ENCODE measurements at places on chromosomes 6 and 20.
A peak's percentile ranks its signal among the peaks of the same experiment; 100 is the strongest.

- DNase-seq: no peak
These were observed 3.7 kb downstream of the AK9 start for GRCh38 chr6:109687271-109687761.

- DNase-seq: no peak
These were observed 34.3 kb upstream of the RNF144B start for GRCh38 chr6:18352842-18353241.

DNA sequence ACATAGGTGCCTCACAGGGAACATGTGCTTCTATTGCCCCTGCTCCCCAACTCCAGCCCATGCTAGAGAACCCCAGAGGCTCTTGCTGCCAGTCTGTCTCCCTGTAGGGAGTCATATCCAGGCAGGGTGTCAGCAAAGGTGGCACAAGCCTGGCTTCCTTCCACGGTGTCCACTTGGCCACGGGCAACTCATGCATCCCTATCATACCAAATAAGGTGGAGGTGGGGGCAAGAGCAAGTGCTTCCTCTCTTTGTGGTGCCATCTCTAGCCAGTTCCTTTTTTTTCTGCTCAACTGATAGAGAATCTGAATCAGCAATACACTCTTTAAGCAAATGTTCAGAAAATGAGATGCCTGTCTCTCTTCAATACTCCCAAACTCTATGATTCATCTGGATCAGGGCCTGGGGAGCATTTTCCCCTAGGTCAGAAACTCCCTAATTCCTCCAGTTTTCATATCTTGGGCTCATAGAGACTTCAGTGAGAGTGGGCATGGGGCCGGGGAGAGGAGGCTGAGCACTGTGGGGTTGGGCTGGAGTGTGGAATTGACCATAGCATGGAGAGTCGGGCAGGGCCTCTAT, 105.1 kb upstream of the GPR6 start:
- DNase-seq: no peak

DNA sequence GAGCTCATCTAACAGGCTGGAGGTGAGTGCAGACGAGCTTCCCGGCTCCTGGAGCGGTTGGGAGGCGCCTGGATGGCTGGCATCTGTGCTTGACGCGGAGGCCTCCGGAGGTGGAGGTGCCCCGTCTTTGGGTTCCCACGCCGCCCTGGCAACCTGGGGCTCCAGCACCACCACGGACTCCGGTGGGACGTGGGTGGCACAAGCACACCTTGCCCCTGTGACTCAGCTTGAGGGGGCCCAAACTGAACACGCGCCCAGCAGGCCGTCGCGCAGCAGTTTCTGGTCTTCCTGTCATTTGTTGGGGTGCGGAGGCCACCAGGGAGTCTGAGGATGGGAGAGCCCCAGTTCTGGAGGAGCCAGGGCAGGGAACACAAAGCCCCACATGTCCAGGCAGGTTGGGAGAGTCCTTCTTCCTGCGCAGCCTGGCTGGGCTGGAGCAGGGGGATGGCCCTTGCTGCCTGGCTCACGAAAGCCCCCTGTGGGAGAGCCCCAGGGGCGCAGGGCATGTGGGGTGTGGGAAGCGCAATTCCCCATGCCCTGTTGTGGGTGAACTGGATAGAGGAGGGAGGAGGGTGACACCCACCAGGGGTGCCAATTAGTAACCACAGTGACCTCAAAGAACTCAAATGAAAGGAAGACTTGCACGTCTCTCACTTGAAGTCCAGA, 1378.6 kb upstream of the DEFB115 start:
- no peak for DNase-seq

DNA sequence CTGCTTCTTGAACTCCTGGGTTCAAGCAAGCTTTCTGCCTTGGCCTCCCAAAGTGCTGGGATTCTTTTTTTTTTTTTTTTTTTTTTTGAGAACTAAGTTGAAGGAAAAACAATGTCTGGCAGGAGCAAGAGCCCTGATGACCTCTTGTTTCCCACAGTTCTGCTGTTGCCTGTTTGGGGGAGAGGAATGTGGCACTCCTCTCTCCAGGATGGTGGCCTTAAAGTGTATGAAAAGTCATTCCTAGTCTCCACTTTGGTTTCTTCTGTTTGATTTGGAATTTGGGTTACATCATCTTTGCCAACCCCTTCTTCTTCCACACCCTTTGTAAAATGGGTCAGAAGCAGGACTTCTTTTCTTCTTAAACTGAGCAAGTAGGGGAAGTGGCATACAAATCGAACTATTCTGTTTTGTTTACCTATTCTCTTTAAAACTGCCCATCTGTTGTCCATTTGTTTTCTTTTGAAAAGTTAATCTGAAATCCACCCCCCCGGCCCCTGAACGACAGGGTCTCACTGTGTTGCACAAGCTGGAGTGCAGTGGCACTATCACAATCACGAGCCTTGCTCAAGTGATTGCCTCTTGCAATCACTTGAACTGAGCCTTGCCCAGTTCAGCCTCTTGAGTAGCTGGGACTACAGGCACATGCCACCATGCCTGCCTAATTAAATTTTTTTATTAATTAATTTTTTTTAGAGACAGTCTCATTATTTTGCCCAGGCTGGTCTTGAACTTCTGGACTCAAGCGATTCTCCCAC, 11.3 kb downstream of the CARMIL1 start:
- DNase-seq: no peak

DNA sequence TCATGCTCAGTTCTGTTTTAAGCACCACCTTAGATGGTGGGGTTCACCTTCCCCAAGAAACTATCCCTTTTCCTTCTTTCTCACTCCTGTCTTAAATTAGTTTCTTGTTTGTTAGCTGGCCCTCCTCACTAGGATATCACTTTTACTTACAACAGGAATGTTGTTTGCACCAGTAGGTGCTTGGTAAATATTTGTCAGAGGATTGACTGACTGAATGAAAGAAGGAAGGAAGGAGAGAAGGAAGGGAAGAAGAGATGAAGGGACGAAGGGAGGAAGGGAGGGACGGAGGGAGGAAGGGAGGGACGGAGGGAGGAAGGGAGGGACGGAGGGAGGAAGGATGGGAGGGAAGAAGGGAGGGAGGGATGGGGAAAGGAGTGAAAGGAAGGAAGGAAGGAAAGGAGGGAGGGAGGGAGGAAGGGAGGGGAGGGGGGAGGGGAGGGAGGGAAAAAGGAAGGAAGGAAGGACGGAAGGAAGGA, 505 bp upstream of the KCNK15 start:
- DNase-seq: no peak

GRCh38 chr6:42885702-42886101, 6.3 kb downstream of the RPL7L1 start:
- no peak for DNase-seq

DNA sequence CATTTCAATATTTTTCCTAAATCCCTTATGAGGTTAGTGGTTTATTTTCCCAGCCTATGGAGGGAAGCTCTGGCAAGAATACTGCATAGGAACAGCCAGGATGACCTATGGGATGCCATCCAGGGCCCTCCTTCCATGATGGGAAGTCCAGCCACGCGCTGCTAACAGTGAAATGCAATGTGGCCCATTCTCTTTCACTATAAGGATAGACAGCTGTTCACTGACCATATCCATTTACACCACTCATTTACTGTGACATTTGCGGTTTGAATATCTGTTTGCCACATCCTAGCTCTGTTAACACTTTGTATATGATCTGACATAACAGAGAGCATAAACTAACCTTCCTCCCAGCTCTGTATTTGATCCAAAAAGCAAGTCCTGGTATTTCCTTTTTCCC, 471.7 kb downstream of the CBLN4 start:
- DNase-seq: no peak

GRCh38 chr6:156107624-156108101, 652.0 kb upstream of the NOX3 start:
- no peak for DNase-seq

DNA sequence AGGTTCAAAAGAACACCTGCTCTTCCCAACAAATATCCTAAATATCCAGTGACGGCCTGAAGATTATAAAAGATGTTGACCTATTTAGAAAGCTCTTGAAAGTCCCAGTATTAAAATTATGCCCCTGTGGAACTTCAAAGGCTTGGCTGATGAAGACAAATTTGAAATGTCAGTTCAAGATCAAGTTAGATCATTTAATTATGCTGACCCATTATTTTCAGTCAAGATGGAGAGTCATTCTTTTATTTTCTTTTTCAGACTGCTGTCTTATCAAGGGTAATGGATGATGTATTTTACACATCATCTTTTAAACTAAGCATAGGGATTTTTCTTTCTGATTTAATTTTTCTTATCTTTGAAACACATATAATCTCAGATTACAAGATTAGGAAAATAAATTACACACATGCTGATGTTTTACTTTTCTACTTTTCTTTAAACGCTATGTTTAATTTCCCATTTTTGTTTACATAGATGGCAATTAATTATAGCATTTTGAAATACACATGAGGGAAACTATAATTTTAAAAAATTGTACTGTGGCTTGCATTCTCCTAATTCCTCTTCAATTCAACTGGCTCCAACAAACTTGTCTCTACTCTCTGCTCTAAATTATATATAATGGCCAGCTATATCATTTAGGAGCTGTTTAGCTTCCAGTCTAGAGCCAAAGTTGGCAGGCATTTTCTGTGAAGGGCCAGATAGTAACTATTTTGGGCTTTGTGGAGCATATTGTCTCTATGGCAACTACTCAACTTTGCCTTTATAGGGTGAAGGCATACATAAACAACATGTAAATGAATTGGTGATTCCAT, 123.7 kb downstream of the RCAN2 start:
- DNase-seq: no peak

- peak; percentile 20 for DNase-seq
These were observed 16.9 kb upstream of the SRSF3 start for GRCh38 chr6:36577301-36577700.

DNA sequence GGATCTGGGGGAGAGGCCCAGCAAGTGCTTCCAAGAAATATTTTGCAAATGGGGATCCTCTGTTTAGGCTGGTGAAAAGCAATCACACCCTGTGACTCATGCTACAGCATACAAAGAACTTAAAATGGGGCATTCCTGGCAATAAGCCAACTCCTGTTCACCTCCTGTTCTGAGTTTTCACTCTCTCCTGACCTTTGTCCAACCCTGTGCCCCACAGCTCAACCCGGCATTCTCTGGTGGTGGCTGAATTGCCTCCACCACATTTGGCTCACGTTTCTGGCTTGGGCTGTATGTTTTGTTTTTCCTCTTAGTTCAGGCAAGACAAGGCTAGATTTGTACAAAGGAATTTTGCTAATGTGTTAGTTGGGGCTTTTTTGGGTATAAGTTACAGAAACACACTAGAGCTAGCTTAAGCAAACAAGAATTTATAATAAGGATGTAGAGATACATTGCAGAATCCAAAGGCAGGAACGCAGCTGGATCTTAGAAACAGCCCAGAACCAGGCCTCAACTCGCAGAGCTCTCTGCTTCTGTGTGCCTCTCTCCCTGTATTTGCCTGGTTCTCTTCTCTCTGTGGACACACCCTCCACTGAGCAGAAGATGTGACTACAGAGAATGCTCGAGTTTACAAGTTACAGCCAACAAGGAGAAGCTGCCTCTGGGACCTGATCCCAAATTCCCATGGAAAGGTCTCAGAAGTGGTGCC, 9.4 kb downstream of the ABCC10 start:
- peak; percentile 77 for DNase-seq

- DNase-seq: no peak
These were observed 12.0 kb upstream of the MRPS10 start for GRCh38 chr6:42229506-42230119.

DNA sequence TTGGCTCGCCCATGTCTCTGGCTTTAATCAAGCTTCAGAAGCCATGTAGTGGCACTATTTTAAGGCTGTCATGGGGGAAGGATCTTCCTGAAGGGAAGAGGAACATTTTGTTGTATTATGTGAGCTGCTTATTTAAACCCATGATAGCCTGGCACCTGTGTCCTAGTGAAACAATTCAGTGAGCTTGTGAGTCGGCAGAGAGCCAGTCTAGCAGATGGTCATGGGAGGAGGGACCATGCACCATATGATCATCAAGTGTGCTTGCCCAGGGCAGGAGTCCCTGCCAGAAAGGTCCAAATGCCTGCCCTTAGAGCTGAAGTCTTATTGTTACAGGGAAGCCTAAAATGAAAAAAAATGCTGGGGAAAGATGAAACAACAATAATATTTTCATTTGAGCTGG, 132.9 kb downstream of the PRDM13 start:
- DNase-seq: no peak

DNA sequence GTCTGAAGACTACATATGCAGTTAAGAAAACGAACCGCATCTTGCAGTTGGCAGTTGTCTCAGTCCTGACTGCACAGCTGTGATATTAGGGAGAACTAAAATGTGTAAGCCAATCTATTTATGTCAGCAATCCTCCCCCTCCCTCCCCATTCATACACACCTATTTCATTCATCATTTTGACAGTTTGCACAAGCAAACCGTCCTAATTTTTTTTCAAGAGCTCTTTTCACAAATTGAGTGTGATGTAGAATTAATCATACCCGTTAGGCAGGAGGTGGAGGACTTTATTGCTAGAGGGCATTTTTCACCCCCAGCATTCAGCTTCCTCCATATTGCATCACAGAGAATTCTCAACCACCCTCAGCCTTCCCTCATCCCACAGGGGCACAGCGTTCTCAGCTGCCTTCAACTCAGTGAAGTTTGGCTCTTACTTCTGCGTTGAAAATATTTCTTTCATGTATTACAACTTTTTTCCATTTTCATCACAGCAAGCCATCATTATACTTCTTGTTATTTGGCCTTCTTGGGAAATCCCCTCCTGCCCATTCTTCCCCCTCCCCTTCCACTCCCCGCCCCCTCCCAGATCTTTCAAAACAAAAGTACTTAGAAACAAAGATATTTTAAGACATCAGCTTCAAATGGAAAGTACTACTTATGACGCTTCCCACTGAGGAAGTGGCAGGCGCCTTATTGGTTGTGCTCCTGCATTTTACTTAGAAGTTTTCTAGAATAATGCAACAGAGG, 37.5 kb downstream of the NOX3 start:
- peak; percentile 41 for DNase-seq

- no peak for DNase-seq
These were observed 90.1 kb downstream of the HIVEP2 start for GRCh38 chr6:142854589-142855488.

DNA sequence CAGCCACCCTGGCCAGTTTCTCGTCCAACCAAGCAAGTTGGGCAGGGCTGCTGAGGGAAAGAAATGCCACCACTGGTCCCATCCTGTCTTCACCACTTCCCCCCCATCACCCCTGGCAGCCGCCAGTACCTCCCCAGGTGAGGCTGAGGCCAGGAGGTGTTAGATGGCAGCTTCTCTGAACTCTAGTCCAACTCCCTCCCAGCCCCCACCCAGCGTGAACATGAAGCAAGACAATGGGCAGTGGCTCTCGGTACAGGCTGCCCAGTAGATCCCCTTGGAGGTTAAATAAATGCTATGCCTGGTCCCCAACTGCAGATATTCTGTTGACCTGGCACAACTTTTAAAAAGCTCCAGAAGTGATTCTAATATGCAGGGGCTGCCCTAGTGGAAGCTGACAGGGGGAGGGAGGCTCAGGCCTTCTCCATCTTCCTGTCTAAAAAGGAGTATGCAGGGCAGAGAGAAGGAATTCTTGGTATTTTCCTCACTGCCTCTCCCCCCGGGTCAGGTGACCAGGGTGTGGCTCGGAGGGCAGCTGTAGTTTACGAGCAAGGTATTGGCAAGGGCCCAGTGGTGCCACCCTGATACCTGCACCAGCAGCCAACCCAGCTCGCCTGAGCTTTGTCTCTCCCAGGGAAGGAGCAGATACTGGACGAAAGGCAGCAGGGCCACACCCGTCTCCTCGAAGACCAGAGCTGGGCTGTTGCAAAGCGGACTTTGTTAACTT, 25.7 kb downstream of the KCNK5 start:
- no peak for DNase-seq

- DNase-seq: peak; percentile 94
These were observed 43.6 kb downstream of the C6orf15 start for GRCh38 chr6:31068669-31069340.

All from COLO829 (cell line).